ENCODE measurements at places on chromosomes 1 and 21. TPM values are rescaled to one million over a fixed set of nuclear protein-coding genes. Genes with fewer than 3 reads are reported as not detected.

Gene FOXD2
- total RNA-seq: not detected

Gene PPM1J
- total RNA-seq: not detected

Gene SAMSN1
- 4.9 TPM for total RNA-seq

Gene PCBP3
- total RNA-seq: 11.0 TPM

Gene ZRANB2
- 97.7 TPM for total RNA-seq

Gene A3GALT2
- total RNA-seq: not detected

Gene IFNLR1
- total RNA-seq: 6.1 TPM

Gene LSM10
- 53.5 TPM for total RNA-seq

Gene KRTAP13-1
- total RNA-seq: not detected

Gene KCNJ6
- total RNA-seq: not detected

Measured in subcutaneous adipose tissue (tissue), 4 donors.